ENCODE measurements at places on chromosomes 2 and 18.

- no peak for DNase-seq
Observed at GRCh38 chr2:159129269-159129668, 157.2 kb downstream of the WDSUB1 start.

DNA sequence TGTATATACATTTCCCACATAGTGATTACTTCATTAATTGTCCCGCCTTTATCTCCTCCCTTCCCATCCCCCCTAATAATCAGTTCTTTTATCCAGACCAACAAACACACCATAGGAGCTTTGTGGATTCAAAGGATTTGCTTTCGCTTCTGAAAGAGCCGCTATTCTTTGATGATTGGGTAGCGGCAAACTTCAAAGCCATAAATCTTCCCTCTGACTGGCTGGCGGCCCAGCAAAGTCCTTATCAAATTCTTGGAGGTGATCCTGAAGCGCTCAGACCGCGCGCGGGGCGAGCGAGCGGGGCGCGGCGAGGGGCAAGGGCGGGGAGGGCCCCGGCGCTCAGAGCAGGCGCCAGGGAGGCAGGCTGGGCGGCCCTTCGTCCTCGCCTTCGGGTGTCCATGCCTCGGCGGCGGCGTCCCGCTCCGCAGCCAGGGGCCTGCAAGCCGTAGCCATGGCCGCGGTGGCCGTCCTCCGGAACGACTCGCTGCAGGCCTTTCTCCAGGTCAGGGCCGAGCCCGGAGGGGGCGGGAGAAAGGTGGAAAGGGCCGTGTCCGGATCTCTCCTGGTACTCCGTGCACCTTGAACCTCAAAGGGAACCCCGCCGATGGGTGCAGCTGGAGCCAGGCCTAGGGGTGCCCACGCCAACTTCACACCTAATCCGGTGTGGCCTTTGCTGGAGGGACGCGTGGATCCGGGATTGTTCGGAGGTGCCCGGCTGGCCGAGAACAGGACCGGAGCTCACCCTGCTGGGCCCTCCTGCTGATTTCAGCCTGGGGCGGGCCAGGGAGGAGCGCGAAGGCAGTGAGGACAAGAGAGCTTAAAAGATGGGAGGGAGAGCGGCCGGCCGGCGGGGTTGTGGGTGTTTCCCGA lies at the start of gene SP5:
Gene SP5, plus strand, starts transcription at position 276 of the 870 bp plus-strand sequence. Its CDS starts 176 bp downstream, at position 452.
- no peak for DNase-seq

DNA sequence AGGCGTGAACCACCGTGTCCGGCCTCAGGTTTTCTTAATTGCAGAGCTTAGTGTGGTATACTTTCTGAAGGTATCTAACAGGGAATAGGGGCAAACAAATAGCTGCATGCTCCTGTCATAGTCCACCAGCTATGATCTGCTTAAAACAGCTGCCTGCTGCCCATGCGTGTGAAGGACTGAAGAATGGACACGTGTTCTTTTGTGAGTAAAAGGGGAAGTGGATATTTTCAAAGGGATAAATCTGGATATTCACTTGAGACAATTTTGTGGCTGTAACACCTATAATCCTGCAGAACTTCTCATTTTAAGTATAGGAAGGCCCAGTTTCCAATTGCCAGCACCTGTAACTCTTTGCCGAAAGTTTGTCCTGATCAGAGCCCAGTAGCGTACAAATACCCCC lies 44.7 kb downstream of the TRPM8 start:
- no peak for DNase-seq

- DNase-seq: no peak
Observed at GRCh38 chr18:62531078-62531477, 8.3 kb downstream of the ZCCHC2 start.

- no peak for DNase-seq
Observed at GRCh38 chr2:60485055-60485454, 68.4 kb downstream of the BCL11A start.

- no peak for DNase-seq
Observed at GRCh38 chr2:236257136-236257535, 7.1 kb downstream of the ASB18 start.

DNA sequence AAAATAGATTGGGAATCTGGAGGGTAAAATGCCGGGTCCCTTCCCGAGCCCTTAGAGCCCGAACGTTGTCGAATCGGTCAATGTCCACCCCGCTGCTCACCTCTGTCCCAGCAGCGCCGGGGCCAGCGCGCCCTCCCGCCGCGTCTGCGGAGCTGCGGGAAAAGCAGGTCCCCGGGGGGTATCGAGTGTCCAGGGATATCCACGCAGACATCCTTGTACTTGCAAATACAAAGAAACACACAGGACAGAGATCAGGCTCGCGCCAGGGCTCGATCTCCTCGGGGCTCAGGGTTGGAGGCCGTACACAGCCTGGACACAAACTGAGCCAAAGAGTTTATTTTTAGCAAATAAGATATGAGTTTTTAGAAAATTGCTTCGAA lies 2.3 kb upstream of the GATA6 start:
- DNase-seq: no peak

- DNase-seq: no peak
Observed at GRCh38 chr2:198662905-198663304, 794.8 kb downstream of the SATB2 start.

DNA sequence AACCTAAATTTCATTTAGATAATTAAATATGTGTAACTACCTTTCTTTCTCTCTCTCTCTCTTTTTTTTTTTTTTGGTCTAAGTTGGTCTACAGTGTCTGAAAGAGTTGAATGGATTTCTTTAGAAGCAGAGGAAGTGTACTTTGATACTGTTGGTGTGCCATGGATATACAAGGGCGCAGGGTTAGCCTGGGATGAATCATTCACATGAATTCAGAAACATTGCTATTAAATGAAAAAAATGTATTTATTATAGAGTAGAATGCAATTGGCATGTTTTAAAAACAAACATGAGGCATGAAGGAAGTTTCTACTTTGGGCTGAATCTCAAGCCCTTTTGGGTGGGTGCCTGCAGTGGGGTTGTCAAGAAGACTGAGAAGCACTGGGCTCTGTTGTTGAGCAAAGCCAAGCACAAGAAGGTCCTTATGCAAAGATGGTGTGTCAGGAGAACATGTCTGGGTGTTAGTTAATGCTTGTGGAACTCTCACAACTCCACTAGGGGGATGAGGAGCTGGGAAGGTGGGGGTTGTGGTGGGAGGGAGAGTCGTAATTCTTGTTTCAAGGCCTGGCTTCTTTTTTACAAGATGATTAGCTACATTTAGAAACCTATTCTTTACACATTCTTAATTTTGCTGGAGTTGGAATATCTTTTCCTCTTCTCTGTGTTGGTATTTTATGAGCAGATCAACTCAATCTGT lies 57.9 kb downstream of the LYPD6 start:
- no peak for DNase-seq

DNA sequence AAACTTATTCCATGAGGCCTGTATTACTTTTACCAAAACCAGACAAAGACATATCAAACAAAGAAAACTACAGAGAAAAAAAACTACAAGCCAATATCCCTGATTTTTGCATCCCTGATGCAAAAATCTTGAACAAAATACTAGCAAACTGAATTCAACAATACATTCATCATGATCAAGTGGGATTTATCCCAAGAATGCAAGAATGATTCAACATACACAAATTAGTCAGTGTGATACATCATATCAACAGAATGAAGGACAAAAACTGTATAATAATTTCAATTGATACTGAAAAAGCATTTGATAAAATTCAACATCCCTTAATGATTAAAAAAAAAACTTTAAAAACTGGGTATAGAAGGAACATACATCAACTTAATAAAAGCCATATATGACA lies 106.8 kb downstream of the SLC39A10 start:
- DNase-seq: no peak

DNA sequence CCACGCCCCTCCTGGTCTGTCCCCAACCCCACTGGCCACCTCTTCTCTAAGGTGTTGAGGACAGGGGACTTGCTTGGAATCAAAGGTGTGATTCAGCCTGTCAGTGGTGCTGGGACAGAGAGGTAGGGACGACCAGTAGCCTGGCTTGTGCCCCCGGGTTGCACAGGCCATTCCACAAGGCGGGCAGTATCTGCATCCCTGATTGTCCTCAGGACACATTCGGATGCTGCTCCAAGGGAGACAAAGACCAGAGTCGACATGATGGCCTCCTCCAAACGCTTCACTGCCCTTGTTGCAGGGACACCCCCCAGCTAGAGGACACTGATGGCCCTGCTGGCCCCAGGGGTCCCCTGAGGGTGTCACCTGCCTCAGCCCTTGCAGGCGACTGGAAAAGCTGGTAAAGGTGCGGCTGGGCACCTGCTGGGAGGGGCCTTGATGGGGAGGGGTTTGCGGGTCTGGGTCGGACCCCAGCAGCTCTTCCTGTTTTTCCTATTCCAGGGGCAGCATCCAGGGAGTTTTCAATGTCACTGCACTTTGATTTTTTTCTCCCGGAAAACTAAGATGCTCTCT lies 98.0 kb downstream of the PTGR3 start:
- no peak for DNase-seq

DNA sequence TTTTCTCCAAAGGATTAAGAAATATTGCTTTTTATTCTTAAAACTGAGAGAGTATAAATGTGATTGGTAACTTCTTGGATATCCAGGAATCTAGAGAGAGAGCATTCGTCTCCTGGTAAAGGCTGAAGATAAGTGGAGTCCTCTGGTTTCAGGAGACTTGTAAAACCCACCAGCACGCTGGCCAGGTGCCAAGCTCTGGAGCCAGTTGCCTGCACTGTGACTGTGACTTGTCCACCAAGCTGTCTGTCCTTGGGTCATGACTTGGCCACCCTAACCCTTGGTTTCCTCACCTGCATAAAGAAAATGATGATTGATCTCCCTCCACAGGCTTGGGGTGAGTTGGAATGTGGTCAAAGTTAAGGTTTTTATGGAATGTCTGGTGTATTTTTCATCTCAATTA lies 185.4 kb upstream of the NCKAP5 start:
- no peak for DNase-seq

DNA sequence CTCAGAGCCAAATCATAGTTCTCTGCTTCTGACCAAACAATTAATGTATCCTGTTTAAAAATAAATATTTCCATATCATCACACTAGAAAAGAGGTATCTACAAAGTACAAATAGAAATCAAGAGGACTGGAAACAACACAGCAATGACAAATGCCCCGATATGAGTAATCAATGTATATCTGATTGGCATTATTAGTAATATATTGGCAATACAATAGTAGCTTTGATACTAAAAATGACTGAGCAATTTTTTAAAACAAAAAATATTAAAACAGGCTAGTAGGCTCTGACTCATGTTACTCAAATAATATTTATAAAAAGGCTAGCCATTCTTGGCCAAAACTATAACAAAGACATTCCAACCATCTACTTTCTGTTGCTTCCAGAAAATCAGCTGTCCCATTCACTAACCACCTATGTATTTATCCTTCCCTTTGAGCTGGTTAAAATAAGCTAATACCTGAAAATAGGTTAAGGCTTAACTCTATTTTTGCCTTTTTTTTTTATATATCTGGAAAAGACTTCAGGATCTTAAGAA lies 13.3 kb downstream of the PPP4R3B start:
- DNase-seq: no peak

- no peak for DNase-seq
Observed at GRCh38 chr2:154961676-154962075, 263.2 kb downstream of the KCNJ3 start.

DNA sequence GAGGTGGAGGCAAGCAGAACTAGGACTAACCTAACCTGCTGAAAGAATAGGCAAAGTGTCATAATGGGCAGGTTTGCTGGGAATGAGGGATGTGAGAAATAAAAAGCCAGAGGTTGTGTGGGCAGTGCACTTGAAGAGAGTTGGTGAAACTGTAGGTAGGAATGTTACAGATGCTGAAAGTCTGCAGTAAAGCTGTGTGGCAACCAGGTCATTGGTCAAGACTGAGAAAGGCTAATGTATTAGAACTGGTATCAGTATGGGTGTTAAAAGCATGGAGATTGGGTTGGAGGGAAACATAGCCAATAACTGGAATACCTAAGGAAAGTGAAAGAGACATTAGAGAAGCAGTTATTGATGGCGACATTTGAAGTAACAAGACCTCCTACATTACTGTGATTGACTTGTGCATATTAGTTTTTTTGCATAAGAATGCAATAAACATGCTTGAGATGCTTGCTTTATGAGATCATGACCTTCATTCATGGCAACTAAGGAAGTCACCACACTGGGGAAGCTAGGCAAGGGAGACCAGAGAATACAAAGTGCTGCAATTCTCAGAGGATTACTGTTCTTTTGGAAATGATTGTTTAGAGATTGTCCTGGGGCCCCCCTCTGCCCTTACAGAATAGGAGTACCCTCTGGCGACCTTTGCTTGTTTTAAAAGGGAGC lies 11.8 kb downstream of the GULP1 start:
- no peak for DNase-seq

GRCh38 chr18:26971409-26971808 lies 105.9 kb upstream of the AQP4 start:
- DNase-seq: no peak
